GOT3 (cell line): ENCODE measurements at places on chromosomes 3 and 15.

GRCh38 chr15:45112591-45113379 lies 1.2 kb downstream of the DUOX2 start:
- DNase-seq: no peak

DNA sequence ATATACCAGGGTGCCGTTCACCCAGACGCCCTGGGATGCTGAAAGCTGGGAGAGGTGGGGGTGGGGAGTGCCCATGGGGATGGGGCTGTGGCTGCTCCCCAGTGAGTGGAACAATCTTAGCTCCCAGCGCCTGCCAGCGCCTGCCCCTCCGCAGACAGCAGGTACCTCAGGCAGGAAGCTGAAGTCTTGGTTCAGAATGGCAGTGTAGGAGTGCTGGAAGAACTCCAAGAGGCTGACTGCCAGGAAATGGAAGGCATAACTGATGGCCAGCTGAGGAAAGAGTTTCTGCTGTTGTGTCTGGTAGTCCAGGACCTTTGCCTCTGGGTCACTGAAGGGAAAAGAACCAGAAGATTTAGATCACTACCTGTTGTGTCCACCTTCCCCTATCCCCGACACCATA lies 8.4 kb downstream of the ACOX2 start:
- DNase-seq: no peak

DNA sequence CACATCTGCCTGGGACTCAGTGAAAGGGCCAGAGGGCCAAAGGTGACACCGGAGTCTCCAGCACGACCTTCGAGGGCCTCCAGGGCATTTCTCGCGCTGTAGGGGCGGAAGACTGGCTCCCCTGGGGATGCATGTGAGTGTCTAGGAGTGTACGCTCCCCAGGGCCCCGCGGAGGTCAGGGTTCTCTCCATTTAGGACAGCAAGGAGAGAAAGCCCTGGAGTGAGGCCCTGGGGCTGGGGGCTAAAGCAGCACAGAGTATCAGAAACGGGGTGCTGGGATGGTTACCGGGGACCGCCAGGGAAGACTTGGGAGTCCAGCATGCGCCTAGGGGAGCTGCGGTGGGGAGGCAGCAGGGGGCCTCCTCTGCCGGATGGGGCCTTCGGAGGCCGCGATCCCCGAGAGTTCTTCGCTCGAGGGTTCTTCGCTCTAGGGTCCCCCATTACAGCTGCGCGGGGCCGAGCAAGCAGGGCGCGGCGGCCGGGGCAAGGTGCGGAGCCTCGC lies 595 bp upstream of the APBA2 start:
- no peak for DNase-seq

DNA sequence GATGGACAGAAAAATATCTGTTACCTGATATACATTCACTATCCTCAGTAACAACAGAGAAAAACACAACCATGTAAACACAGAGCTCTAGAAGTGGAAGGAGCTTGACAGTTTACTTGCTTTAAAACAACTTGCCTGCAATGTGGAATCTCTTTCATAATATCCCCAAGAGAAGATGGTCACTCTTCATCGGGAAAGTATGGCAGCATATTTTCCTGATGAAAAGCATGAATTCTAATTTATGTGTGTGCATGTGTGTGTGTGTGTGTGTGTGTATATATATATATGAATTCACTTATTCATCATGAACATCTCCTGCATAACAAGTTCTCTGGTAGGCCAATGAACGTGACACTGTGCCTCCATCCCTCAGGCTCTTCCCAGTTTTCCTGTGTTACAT lies 81.2 kb downstream of the EFL1 start:
- DNase-seq: no peak

- no peak for DNase-seq
Observed at GRCh38 chr3:82939491-82940097, 1178.1 kb upstream of the GBE1 start.

DNA sequence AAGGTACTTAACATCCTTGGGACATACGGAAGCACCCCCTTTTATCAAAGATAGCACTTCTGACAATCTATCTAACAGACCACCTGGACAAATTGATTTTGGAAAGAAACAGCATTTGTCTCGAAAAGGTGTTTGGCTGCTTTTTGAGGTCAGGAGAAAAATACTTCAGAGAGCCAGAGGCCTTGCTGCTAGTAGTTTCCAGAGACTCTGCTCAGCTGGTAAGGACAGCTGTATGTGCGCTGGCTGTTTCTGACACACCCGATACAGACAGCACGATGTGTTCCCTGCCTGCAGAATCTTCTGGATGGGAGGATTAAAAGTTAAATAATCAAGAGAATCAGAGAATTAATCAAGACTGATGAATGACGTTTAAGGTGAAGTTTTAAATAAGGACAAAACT lies 15.6 kb upstream of the GYG1 start:
- no peak for DNase-seq

- DNase-seq: no peak
Observed at GRCh38 chr3:73258057-73258456, 196.6 kb downstream of the EBLN2 start.

DNA sequence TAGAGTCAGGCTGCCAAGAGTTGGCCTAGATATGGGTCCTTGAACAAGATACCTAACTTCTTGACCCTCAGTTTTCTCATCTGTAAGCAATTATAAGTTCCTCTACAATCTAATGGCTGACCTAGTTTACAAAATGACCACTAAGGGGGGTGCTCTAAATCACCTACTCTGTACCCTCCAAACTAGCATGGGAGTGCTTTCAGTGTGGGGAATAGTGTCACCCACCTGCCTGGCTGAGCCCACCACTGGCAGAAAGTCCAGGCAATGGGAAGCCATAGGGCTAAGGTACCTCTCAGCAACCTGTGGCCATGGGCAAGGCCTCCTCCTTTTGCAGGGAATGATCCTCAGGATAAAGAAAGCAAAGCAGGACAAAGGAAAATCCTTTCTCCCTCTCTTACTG lies 58.9 kb downstream of the COL6A5 start:
- DNase-seq: no peak

GRCh38 chr15:53397041-53397616 lies 362.3 kb downstream of the WDR72 start:
- no peak for DNase-seq

DNA sequence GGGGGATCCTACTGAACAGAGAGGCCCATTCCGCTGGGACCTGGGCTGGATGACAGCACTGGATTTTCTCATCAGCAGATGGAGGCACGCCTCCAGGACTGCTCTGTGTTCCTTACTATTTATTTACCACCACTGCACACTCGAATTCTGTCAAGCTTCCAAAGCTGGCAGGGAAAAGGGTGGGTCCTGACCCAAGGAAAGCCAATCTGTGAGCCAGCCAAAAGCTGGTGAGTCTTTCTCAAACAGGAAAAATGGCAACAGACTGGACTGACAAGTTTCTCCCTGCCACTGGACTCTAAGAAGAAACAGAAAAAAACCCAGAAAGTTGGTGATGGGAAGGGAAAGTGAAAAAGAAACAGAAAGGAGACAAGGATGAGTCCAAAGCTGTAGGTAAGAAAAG lies 37.8 kb downstream of the CD47 start:
- no peak for DNase-seq

- no peak for DNase-seq
Observed at GRCh38 chr3:77259694-77260093, 219.8 kb downstream of the ROBO2 start.

- DNase-seq: no peak
Observed at GRCh38 chr3:46565607-46566039, 479 bp downstream of the LRRC2 start.

DNA sequence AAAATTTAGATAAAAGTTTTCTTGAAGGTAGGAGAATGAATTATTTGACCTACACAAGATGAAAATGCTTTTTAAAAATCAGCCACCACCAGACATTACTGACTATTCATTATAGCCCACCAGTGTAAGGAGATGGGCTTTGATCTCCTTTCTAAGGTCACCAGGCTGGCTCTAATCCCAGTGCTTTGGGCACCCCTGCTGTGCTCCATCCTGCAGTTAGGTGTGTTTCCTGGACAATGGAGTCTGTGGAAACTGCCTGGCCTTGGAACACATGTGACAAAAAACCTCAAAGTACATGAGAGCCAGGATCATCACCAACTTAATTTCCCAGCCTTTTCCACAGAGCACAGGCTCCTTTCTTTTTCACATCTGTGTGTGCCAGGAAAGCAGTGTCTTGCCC lies 260.9 kb downstream of the CHST2 start:
- no peak for DNase-seq

- DNase-seq: no peak
Observed at GRCh38 chr3:142946861-142947260, 16.6 kb downstream of the PAQR9 start.

- DNase-seq: no peak
Observed at GRCh38 chr3:187975561-187976364, 178.2 kb upstream of the LPP start.

- no peak for DNase-seq
Observed at GRCh38 chr3:133475245-133476010, 75.6 kb downstream of the BFSP2 start.
